ENCODE measurements at places on chromosomes 2 and 18.

DNA sequence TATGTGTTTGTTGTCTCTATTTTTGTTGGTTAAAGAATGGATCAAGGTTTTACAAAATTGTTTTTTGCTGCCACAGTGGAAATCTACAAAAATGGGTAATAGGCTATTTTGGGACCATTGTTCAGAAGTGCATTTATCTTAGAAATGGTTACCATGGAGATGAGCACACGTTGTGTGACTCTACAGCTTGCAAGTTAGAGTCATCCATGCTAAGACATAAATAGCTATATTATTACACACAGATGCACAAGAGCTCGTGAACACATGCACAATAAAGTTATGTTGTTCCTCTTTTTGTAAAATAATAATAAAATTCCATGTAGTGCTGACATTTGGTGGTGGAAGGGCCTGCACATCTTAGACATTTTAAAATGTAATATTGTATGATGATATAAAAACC lies 15.5 kb upstream of the DUSP19 start:
- peak; percentile 7 for DNase-seq

DNA sequence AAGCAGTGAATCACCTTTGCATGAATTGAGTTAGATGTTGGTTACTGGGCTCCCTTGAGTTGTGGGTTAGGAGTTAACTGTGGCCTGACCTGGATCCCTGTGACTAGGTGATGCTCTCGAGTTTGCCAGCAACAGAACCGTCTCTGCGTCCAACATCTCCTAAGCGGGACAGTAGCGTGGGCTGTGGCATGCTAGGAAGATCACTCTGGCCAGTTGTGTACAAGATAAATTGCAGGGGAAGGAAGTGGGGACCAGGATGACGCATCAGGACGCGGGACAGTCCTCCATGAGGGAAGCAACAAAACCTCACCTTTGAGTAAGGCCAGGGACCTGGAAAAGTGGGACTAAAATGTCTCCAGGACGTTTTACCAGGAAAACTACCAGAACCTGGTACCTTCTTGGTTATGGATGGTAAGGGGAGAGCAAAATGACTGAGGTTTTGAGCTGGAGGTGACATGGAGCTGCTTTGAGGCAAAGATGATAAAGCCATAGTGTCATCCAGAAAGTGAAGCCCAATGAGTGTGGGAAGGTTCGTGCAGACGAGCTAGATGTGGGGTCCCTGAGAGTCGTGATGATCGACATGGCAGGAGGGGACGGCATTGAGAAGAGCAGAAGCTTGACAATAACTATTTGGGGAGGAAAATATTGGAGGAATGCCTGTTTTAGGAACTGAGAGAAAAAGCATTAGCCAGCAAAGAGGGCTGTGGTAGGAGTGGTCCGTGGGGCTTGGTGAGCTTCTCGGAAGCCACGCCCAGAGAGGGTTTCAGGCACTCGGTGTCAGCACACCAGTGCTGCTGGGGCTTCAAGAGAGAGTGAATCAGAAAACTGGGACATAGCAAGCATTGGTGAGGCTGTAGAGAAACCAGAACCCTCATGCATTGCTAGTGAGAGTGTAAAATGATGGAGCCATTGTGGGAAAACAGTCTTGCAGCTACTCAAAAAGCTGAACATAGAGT lies 95.1 kb downstream of the SMAD7 start:
- DNase-seq = peak; percentile 76

- peak; percentile 16 for DNase-seq
Measured at GRCh38 chr2:238857959-238858358, 10.1 kb downstream of the TWIST2 start.

GRCh38 chr18:11089931-11090715 lies 59.2 kb downstream of the PIEZO2 start:
- DNase-seq = no peak

GRCh38 chr2:191165176-191165643 lies 14.4 kb upstream of the STAT4 start:
- peak; percentile 28 for DNase-seq

- DNase-seq = no peak
Measured at GRCh38 chr18:48193521-48194492, 215.4 kb downstream of the ZBTB7C start.

- DNase-seq = no peak
Measured at GRCh38 chr2:172021074-172021931, 21.6 kb downstream of the METAP1D start.

- no peak for DNase-seq
Measured at GRCh38 chr2:18232731-18233438, 327.6 kb downstream of the RDH14 start.

DNA sequence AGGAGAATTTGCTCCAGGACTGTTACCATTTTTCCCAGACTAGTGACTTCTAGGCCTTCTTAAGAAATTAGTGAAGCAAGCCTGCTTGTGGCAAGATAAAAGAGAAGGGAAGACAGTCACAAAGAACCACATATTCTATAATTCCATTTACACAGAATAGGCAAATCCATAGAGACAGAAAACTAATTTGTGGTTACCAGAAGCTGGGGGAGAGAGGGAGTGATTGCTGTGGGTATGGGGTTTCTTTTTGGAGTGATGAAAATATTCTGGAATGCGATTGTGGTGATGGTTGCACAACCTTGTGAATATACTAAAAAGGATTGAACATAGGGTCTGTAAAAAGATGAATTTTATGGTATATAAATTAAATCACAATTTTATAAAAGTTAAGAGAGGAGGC lies 37.5 kb upstream of the SIX2 start:
- no peak for DNase-seq

DNA sequence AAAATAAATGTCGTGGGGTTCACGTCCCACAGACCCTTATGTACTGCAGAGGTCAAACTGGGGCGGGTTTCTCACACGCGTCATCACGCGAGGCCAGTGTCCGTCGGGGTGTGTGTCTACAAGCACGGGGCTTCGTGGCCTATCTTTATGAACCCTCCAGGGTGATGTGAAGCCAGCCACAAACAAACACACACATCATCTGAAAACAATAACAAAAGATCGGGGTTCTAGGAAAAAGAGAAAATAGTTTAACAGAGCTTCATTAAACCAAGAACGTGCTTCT lies 23.3 kb downstream of the LDLRAD4 start:
- DNase-seq = no peak

- no peak for DNase-seq
Measured at GRCh38 chr2:240814946-240815760, 4.9 kb downstream of the KIF1A start.

DNA sequence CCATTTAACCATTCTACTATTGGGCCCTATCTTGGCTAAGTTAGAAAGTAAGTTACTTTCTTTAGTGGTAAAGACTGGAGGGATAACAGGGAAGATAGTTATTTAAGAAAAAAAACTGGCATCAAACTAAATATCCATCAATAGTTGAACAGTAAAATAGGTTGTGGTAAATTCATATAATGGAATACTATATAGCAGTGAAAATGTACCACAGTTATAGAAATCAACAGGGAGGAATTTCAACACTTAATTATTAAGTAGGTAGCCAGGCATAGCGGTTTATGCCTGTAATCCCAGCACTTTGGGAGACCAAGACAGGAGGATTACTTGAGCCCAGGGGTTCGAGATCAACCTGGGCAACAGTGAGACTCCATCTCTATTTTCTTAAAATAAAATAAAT lies 3.1 kb upstream of the SPAST start:
- DNase-seq = no peak

- DNase-seq = no peak
Measured at GRCh38 chr2:231546014-231546715, 15.9 kb upstream of the NMUR1 start.

GRCh38 chr2:159549234-159549633 lies 67.1 kb downstream of the BAZ2B start:
- no peak for DNase-seq

GRCh38 chr2:120486946-120487345 lies 141.0 kb downstream of the INHBB start:
- DNase-seq = no peak

DNA sequence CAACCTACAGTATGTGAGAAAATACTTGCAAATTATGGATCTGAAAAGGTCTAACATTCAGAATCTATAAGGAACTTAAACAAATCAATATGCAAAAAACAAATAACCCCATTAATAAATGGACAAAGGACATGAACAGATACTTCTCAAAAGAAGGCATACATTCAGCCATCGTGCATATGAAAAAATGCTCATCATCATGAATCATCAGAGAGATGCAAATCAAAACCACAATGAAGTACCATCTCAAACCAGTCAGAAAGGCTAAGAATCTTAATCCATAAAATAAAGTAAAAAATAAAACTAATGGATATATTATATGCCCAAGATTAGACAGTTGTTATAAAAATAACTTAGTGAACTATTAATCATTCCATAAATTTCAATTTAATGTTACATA lies 154.0 kb downstream of the CALCRL start:
- no peak for DNase-seq

DNA sequence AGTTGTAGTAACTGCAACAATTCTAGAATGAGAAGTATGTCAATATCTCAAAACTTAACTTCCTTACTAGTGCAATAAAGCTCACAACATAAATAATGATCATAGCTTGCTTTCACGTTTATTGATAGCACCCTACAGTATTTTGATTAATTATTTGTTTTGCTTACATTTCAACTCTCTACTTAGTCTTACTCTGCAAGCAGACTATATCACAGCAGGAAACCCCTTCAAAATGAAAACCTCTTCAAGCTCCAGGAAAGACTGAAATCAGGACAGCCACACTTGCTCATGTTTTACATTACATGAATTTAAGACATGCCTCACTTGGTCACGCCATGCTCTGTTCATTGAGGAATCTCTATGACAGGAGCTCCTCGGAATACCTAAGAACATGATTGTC lies 3.3 kb downstream of the OLA1 start:
- no peak for DNase-seq

DNA sequence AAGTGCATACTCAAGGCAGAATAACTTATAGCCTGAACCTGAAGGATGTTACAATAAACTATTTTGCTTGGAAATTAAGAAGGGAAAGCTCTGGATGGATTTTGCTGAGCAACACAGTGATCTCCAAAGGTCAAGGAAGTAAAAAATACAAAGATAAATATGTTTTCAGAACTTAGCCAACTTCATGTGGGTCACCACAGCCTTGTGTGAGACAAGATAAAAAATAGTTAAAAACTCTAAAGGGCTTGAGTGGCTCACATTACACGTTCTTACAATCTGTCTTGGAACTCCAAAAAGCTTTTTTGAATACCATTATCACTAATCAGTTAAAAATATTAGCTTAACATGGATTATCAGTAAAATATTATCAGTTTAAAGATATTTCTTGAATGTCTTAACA lies 28.9 kb upstream of the MTX2 start:
- DNase-seq = no peak

DNA sequence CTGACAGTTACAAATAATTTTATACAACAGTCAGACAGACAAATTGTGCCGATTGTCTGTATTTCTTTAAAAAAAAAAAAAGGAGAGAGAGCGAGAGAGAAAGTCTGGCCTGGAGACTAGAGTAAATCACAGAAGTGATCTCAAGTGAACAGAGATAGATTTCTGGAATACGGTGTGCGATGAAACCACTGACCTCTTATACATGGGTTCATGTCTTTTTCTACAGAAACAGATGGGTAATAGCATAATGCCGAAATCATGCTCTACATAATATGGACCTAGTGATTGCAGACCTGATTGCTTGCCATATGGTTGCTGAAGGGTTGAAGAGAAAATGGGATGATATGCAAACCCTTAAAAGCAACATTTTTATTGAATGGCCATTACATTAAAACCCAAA lies 403.3 kb upstream of the FANCL start:
- DNase-seq = no peak

DNA sequence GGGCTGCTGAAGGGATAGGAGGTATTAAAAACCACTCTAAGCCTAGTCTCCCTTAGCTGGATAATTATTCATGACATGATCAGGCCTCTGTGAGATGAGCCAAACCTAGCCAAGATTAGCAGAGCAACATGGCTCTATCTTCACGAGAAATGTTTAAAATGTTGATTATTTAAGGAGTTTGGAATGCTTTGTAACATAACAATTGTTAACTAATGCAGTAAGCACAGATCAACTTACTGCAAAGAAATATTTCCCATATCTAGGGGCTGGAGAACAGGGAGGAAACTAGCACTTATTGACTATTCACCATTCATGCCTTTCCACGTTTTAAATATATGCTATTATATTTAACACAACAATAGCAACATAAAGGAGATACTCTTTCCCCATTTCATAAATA lies 833.7 kb upstream of the CHAC2 start:
- no peak for DNase-seq

GRCh38 chr18:54396760-54397159 lies 39.1 kb downstream of the C18orf54 start:
- DNase-seq = no peak

DNA sequence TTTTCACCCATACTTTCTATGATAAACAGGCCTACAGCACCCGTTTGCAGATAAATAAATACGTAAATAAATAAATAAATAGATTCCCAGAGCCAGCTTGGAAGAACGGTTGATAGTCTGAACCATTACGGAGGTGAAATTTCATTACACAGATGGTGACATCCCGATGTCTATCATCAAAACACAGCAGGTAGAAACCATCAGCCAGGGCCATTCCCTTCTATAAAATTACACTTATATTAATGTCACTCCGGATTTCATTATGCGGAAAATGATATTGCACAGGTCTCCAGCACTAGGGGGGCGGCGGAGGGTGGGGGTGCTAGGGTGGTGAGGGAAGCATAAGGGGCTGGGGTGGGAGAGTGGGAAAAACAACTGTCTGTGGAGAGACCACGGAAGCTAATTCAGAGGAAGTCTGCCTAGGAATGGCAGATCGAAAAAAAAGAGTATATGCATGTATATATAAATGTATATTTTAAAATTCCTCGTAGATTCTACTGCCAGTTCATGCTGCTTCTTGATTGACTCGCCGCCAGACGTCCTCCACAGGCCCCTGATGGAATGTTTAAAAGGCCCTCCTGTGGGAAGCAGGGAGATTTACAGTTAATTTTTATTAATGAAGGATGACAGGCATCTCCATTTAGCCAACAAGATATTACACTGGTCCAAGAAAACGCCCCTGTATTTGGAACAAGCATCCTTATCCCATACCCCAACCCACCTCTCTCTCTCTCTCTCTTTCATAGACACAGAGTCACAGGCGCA lies 1906.0 kb upstream of the PIK3C3 start:
- DNase-seq = no peak

DNA sequence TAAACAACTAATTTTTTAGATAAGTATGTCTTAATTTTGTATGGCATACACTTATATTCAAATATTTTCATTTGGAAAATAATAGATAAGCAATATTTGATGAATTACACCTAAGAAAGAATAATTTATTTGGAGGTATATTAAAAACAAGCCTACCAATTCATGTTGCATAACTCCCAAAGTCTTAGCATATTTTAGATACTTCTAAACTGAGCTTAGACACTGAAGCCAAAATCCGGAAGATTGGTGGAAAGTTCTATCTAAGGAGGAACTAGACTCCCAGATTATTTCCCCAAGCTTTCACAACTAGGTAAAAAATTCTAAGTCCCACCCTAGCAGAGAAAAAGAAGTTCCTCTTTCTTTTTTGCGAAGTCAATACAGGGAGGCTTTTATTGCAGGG lies 221.0 kb upstream of the MMADHC start:
- DNase-seq = no peak

DNA sequence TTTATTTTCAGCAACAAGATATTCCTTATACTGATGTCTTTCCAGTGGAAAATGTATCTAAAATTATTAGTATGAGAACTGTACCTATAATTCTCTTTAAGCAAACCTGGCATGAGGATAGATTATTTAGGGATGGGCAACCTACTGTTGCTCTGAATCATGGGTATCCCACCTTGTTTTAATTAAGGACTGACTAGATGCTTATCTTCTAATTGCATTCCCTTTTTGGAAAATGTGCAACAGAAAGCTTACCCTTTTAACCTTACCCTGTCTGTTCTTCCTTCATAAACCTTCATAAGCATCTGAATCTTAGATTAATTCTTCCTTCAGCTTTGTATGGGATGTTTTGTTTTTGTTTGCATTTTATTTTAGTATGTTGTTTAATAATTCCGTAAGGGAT lies 110.3 kb downstream of the TAF4B start:
- no peak for DNase-seq

All from RPMI8226 (cell line).